RWPE2 (cell line): ENCODE measurements at places on chromosomes 7 and 10.

DNA sequence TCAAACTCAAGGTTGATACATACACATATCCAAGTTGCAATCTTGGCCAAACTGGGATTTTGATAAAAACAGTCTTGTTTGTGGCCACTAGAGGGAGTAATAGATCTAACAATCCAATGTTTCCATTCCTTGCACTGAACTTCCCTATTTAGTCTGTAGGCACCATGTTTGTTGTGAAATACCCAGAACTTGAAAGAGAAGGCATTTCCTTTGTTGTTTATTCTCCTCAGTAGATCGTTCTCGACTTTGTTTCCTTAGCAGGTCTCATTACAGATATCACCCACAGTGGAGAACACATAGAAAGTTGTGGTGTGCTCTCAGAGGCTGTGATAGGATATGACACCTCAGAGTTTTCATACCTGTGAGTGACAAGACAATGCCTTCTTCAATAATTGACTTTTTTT lies 70.3 kb upstream of the MXI1 start:
- H3K27me3 ChIP-seq, result no peaks in the 10 kb centered on the region
- H3K4me3 ChIP-seq, result no peak overlapping the region
- DNase-seq, result no peak
- H3K27ac ChIP-seq, result no peak overlapping the region

DNA sequence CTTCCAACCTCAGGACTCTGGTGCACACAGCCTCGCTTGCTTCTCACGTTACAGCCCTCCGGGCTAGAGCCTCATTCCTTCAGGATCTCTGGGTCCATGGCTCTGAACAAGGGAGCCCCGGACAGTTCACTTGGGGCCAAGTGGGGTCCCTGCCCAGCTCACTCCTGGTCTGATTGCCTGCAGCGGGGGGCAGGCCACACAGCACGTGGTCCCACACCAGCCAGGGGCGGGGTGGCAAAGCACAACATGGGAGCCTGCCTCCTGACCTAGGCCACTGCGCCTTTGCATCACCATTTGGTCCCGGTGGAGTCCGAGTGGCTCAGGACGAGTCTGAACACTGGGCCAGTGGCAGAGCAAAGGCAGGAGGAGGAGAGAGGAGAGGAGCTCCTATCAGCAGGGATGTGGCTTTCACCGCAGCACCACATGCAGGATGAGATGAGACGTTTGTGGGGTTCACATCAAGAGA lies 13.4 kb upstream of the CRYGN start:
- H3K4me3 ChIP-seq, result no peak overlapping the region
- H3K4me1 ChIP-seq, result no peaks in the 10 kb centered on the region
- no peak for DNase-seq
- no peaks in the 10 kb centered on the region for H3K36me3 ChIP-seq
- no peak overlapping the region for H3K27ac ChIP-seq

GRCh38 chr10:103814105-103814504 lies 41.3 kb downstream of the SH3PXD2A start:
- no peaks in the 10 kb centered on the region for H3K4me1 ChIP-seq
- H3K27me3 ChIP-seq, result no peaks in the 10 kb centered on the region
- H3K4me3 ChIP-seq, result no peak overlapping the region
- H3K36me3 ChIP-seq, result peaks cover 31% of the 10 kb centered on the region
- H3K27ac ChIP-seq, result no peak overlapping the region

DNA sequence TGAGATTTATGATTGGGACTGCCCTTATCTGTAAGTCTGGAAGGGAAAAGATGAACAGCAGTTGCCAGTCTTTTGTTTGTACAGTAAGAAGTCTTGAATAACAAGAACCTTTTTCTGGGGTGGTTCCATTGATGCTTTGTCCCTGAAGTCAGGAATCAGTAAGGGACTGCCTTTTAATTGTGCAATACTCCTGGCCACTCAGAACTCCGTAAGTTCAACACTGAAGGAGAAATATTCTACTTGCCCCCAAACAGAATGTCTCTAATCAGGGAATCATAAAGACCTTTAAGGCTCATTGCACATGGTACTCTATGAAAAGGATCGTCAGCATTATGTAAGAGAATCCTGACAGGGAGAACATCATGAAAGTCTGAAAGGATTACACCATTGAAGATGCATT lies 361.4 kb downstream of the EXOC4 start:
- no peaks in the 10 kb centered on the region for H3K27me3 ChIP-seq
- no peaks in the 10 kb centered on the region for H3K4me1 ChIP-seq
- no peak overlapping the region for H3K4me3 ChIP-seq
- no peak overlapping the region for H3K27ac ChIP-seq
- H3K36me3 ChIP-seq, result no peaks in the 10 kb centered on the region
- DNase-seq, result no peak

DNA sequence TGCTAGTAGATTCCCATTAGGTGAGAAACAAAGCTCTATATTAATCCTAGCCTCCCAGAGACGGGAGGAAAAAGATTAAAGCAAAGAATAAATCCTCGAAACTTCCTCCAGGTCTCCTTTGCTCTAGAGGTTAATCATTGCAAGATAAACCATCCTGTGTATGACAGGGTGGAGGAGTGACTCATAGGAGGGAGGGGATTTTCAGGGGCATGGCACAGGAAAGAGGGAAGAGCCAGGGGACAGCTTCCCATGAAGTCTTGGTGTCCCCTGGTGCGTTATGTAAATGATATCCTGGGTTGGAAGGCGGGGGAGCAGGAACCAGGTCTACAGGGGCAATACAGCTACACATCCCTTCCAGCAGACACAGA lies 780 bp downstream of the CYP3A5 start:
- H3K27ac ChIP-seq, result no peak overlapping the region
- peaks cover 9% of the 10 kb centered on the region for H3K4me1 ChIP-seq
- DNase-seq, result no peak
- no peaks in the 10 kb centered on the region for H3K27me3 ChIP-seq

DNA sequence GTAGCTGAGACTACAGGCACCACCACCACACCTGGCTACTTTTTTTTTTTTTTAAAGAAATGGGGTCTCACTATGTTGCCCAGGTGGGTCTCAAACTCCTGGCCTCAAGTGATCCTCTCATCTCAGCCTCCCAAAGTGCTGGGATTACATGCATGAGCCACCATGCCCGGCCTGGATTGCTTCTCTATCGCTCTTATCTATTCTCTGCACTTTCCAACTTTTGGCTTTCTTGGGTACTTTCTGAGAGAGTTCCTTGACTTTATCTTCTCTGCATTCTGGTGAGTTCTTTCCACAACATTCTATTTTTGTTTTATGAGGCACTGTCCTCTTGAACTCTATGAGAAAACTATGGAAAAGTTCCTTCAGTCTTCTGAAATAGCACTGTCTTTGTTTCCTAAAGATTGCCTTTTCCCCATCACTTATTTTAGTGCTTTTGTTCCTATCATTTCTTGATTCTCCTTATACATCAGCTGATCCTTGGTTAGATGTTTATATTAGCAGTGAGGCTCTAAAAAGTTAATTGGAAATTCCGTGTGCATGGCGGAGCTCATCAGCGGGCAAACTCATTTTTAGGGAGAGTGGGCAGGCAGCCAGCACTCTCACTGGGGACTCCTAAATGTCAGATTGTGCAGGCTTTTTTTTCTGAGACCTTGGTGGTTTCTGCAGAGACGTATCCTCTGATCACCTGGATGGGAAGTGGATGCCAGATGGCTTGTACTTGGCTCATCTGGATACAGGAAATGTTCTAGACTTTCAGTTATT lies 43.9 kb downstream of the HIP1 start:
- H3K4me1 ChIP-seq, result no peaks in the 10 kb centered on the region
- DNase-seq, result no peak
- H3K27me3 ChIP-seq, result no peaks in the 10 kb centered on the region
- H3K27ac ChIP-seq, result no peak overlapping the region
- no peak overlapping the region for H3K4me3 ChIP-seq
- no peaks in the 10 kb centered on the region for H3K36me3 ChIP-seq

- H3K36me3 ChIP-seq, result no peaks in the 10 kb centered on the region
- no peak overlapping the region for H3K4me3 ChIP-seq
- no peak for DNase-seq
Measured at GRCh38 chr7:24192053-24192452, 91.9 kb upstream of the NPY start.

- H3K36me3 ChIP-seq, result peaks cover 86% of the 10 kb centered on the region
- peak overlapping the region; percentile 96 for H3K27ac ChIP-seq
- no peak for DNase-seq
- peaks cover 65% of the 10 kb centered on the region for H3K4me1 ChIP-seq
Measured at GRCh38 chr7:55073051-55073511, 54.3 kb downstream of the EGFR start.

- DNase-seq, result no peak
- H3K36me3 ChIP-seq, result no peaks in the 10 kb centered on the region
- H3K4me3 ChIP-seq, result no peak overlapping the region
- H3K27me3 ChIP-seq, result no peaks in the 10 kb centered on the region
Measured at GRCh38 chr7:128804484-128804883, 12.7 kb downstream of the CCDC136 start.

DNA sequence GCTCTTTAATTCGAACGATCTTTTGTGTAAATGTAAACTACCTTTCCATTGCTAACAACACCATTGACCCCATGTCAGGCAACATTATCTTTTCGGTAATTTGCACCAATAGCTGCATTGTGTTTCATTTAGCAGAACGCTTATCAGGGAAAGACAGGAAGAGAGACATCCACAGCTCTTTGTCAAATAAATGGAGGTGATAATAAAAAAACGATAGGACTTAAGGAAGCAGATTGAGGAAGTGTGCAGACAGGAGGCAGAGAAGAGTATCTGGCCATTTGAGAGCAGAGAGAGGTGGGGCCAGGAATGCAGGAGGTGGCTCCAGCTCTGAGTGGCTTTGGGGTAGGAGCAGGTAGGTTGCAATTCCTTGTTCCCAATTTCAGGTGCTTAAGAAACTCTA lies 37.5 kb upstream of the ADARB2 start:
- no peaks in the 10 kb centered on the region for H3K36me3 ChIP-seq
- no peak overlapping the region for H3K4me3 ChIP-seq

- no peak for DNase-seq
- H3K27ac ChIP-seq, result no peak overlapping the region
- no peaks in the 10 kb centered on the region for H3K4me1 ChIP-seq
Measured at GRCh38 chr7:140684066-140684950, 11.6 kb downstream of the ADCK2 start.

DNA sequence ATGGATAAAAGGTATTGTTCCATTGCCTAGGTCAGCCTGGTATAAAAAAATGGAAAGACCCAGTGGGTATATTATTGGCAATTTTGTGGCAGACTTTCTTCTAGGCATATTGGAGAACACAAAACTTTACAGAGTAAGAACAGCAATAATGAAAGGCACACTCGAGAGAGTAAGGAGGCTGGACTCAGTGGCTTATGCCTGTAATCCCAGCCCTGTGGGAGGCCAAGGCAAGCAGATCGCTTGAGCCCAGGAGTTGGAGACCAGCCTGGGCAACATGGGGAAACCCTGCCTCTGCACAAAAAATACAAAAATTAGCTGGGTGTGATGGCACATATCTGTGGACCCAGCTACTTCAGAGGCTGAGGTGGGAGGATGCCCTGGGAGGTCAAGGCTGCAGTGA lies 158.2 kb downstream of the FAM107B start:
- H3K4me1 ChIP-seq, result peaks cover 10% of the 10 kb centered on the region
- no peaks in the 10 kb centered on the region for H3K27me3 ChIP-seq
- no peak overlapping the region for H3K4me3 ChIP-seq
- DNase-seq, result no peak

DNA sequence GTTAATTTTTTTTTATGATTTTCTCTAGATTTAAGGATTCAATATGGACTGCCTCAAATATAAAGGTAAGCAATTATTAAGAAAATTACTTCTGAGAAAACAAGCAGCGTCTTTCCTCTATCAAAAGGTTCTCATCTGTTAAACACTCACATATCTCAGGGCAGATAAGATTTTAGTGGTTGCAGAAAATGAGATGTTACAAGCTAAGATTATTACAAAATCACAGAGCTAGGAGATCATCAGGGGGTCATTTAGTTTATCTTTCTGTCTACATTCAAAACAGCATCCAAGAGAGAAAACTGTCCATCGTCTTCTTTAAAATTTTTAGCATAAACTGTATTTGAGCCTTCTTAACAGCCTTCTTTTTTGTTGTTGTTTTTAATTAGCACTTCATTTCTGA lies 29.1 kb upstream of the RHOBTB1 start:
- no peaks in the 10 kb centered on the region for H3K27me3 ChIP-seq
- no peak for DNase-seq

DNA sequence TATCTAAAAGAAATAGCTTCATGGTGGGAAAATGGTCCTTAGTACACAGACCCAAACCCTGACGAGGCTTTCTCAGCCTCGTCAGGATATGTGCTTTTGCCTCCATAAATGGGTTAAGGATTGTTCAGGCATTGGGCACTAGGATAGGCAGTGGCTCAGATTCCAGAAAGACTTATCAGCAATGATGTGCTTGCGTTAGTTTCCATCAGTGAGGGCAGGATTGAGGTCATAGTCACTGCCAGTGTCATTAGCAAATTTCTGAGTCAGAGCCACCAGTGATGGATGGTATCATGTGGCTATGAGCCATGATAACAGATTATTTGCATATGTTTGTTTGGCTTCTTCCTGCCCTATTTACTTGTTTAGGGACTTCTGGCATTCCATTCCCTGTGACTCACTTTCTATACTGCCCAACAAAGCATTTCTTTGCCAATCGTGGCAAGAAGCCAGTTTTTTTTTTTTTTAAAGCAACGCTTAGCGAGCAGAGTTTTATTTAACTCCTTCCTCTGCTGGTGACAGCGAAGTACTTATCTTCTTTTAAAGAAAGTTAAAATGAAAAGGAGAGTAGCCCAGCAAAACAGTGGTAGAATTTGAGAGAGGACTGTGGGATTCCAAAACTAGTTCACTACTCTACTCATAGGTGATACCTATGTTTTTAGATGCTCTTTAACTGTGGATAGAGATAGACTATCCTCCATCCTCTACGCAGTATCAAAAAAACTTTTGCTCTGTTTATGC lies 44.4 kb downstream of the MYPN start:
- peaks cover 15% of the 10 kb centered on the region for H3K4me1 ChIP-seq
- H3K4me3 ChIP-seq, result no peak overlapping the region
- H3K27me3 ChIP-seq, result no peaks in the 10 kb centered on the region
- peak; percentile 54 for DNase-seq

DNA sequence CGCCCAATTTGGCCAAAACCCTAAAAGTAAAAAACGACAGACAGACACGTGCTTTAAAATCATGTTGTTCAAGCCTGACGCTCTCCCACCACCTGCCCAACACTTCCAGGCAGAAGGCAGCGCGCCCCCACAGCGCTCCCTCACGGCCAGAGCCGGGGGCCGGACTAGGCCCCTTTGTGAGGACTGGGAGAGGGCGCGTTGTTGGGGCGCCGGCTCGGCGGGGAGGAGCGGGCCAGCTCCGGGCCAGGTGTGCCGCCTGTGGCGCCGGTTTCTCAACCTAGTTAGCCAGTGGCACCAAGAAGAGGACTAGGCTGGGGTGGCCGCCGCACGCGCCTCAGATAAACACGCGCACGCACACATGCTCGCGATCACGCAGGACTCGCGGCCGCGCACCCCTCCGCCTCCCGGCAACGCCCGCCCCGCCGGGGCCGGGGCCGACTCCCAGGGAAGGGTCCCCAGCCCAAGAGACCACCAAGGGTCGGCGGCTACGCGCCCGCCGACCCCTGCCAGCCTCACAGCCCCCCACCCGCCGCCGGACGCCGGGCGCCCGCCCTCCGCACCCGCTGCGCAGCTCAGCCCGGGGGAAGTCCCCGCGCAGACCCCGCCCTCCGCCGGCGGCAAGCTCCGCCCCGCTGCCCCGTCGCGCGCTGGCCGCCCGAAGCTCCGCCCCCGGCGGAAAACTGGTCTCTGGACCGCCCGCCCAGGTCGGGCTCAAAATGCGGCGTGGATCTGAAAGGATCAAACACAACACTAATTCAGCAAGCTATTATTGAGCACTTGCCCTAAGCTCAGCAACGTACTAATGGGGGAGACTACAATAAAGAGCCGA lies at the start of gene IMMP2L:
IMMP2L (minus strand) TSS at position 589 of the 829 bp plus-strand sequence.
- peaks cover 12% of the 10 kb centered on the region for H3K4me1 ChIP-seq
- H3K27ac ChIP-seq, result peak within 1 kb of the TSS; percentile 55
- peak; percentile 76 for DNase-seq
- peaks cover 24% of the 10 kb centered on the region for H3K36me3 ChIP-seq
